Stimulated activated CD8-positive, alpha-beta memory T cell treated with anti-CD3 and anti-CD28 coated beads, Interleukin-15, amount 100 ng/mL, for 1 hour (primary cell): ENCODE measurements at places on chromosomes 2 and 18.
A peak's percentile ranks its signal among the peaks of the same experiment; 100 is the strongest.

DNA sequence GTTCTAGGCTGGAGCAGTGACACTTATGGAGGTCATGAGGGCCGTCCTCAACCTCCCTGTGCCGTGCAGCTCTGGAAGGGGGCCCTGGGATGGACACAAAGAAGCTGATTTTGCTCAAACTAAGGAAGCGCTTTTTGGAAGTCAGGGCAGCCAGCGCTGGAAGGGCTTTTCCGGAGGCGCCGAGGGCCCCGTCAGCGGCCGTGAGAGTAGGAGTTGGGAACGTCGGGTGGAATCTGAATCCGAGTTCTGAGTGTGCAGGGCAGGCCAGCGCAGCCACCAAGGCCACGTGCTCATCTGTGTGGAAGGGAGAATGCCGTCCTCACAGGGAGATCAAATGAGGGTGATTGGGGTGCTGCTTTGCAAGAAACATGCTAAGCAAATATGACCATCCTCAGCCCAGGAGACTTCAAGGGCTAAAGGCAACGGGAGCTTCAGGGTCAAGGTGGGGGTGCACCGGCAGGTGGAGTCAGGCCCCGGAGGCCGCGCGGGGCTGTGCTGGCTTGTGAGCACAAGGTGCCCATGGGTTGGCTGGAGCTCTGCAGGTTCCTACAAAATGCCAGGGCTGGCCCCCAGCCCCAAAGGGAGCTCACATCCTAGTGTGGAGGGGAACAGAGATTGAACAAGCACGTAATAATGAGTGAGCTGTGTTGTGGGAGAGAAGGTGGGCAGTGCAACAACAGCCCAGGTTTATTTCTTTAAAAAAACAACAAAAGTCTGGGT is 70.4 kb upstream of the HPCAL1 start:
- no peak for DNase-seq

GRCh38 chr2:5690286-5690685 is 1.9 kb upstream of the SOX11 start:
- DNase-seq = no peak

- DNase-seq = peak; percentile 17
Observed at GRCh38 chr2:88590998-88591613, 36.2 kb downstream of the EIF2AK3 start.

DNA sequence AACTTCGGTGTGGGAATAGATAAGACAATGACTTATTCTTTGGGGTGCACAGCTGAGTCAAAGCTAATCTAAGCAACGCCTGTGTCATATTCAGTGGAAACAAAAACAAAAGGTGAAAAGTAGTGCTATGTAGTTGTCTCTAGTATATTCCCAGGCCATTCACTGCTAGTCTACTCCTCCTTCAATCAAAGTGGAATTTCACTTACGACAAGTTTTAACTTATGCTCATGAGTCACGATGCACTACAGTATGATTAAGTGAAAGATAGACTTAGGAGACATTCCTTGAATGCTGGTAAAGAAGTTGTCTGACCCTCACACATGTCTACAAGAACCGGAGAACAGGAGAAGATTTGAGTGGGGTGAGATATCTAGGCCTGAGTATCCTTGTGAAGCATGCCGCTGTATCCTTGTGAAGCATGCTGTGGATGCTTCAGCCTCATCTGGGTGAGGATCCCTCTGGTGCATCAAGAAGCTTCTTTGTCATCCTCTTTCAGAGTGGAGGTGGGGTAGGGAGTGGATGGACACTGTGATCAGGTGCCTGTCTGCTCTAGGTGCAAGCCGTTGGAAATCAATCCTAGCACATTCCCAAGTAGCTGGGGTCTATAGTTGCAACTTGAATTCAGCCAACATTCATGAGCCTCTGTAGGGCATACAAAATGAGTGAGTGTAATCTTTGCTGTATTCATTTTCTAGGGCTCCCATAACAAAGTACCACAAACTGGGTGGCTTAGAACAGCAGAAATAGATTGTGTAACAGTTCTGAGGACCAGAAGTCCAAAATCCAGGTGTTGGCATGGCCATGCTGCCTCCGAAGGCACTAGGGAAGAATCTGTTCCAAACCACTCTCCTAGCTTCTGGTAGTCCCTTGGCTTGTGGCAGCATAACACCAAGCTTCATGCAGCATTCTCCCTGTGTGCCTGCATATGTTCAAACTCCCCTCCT is 173.5 kb upstream of the FN1 start:
- no peak for DNase-seq
